ENCODE measurements at places on chromosomes 7 and 10.

GRCh38 chr10:104880624-104881398 lies 239.7 kb downstream of the SORCS3 start:
- DNase-seq: no peak

- no peak for DNase-seq
Measured at GRCh38 chr10:11473128-11473760, 138.2 kb downstream of the USP6NL start.

DNA sequence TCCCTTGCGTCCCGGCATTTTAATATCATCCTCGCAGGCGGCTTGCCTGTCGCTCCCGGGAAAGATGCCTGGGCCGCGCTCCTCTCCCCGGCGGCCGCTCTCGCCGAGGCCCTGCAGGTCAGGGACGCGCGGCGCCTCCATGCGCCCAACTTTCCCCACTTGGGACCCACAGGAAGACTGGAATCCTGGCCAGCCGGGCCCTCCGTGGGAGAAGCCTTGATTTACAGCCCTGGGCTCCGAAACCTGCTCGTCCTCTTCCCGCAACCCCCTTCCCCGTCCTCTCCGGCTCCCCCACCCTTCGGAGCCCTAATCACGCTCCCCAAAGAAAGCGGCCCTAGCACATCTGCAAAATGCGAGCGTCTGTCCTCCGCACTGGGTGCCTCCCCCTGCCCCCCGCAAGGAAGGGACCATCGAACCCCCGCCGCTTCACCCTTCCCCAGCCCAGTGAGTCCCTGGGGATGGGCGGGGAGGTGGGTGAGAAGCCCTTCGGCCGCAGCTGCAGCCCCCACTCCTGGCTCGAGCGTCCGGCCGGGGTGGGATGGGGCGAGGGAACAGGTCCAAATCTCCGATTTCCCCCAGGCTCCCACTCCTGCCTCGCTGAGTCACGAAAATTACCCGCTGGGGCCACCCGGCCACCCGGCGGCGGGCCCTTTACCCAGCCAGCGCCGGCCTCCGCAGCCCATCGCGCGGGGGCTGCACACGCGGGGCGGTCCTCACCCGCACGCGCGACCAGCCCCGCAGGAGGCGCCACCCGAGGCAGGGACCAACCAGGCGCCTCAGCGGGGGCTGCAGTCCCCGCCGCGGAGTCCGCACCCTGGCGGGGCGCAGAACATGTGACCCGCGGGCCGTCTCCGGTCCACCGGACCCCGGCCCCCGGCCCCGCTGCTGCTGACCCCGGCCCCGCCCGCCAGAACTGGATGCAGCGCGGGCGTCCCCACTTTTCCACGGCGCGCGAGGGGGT lies 695 bp downstream of the HSPA12A start:
- peak; percentile 49 for DNase-seq

- DNase-seq: no peak
Measured at GRCh38 chr10:129961157-129961701, 2.8 kb downstream of the EBF3 start.

DNA sequence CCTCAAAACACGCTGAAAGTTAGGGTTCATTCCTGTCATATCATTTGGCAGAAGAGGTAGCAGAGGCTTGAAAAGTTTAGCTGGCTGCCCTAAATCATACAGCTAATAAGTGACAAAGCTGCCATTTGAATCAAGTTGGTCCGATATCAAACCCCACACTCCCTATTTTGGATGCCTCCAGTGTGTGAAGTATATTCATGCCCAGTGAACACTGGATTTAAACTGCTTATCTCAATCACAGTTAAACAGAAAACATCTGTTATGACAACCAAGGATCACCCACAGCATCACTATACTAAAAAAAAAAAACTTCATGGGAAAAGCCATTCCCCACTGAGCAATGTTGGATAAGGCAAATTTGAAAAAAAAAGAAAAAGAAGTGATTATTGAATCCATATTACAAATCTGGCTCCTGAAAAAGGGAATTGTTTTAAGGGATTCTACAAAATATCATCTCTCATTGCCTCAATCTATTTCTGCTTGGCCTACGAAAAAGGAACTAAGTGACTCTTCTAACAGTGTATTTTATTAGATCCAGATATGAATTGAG lies 48.3 kb downstream of the ABCB1 start:
- DNase-seq: no peak

DNA sequence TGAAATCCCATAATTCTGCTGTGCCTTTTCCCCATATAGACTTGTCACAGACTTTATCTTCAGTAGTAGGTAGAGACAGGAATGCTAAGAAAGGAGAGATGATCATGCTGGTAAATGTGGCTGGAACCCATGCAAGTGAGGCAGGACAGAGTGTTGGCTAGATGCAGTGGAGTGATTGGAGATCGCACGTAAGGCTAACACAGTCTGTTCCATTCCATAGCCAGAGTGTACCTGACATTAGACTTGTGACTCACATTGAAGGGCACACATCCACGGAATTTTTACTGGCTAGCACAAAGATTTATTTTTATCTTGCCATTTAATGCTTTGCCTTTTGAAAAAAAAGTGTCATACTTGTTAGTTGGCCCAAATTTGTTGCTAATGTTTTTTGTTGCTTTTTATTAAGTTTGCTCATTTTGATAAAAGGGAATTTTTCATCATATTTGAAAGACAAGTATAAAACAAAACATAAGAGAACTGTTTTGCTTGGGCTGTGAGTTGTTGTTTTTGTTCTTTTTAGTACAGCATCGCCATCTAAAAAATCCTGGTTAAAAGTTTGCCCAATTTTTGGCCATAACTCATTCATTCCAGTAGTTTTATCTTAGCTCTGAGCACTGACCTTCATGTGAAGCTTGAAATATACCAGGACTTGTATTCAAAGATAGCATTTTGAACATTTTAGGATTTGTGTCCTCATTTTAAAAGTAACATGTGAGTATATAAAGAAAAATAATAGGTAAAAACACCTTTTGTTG lies 81.0 kb downstream of the CPED1 start:
- DNase-seq: no peak

- DNase-seq: peak; percentile 39
Measured at GRCh38 chr10:120011359-120012130, 119.0 kb downstream of the SEC23IP start.

DNA sequence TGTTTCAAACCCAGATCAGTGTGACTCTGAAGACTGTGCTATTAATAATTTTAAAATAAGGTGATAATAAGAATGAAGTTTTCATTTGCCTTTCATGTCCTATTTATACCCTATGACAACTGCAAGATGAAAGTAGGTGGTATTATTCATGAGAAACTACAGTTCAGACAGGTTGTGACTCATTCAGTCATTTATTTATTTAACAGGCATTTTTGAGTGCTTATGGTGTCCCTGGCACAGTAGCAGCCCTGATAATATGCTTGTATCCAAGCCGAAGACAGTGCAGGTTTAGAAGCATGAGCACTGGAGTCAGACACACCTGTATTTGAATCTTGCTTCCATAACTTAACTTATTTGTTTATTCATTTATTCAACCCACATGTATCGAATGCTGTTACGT lies 87.1 kb downstream of the FZD1 start:
- no peak for DNase-seq

DNA sequence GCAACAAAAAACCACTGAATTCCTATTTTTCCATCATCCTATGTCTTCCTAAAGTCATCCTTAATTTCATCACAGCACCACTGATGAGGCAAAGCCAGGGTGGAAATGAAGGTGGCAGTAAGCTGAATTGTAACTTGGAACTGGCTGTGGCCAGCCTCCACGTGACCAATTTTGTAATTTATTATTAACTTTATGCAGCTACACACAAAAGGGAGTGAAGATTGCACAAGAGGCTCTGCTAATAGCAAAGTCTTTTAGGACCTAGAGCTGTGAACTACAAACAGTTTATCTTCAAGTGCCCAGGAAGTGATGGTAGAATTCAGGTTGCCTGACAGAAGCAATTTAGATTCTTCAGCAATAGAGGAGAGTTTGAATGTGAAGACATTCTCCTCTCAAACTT lies 176.4 kb downstream of the CCDC71L start:
- no peak for DNase-seq

DNA sequence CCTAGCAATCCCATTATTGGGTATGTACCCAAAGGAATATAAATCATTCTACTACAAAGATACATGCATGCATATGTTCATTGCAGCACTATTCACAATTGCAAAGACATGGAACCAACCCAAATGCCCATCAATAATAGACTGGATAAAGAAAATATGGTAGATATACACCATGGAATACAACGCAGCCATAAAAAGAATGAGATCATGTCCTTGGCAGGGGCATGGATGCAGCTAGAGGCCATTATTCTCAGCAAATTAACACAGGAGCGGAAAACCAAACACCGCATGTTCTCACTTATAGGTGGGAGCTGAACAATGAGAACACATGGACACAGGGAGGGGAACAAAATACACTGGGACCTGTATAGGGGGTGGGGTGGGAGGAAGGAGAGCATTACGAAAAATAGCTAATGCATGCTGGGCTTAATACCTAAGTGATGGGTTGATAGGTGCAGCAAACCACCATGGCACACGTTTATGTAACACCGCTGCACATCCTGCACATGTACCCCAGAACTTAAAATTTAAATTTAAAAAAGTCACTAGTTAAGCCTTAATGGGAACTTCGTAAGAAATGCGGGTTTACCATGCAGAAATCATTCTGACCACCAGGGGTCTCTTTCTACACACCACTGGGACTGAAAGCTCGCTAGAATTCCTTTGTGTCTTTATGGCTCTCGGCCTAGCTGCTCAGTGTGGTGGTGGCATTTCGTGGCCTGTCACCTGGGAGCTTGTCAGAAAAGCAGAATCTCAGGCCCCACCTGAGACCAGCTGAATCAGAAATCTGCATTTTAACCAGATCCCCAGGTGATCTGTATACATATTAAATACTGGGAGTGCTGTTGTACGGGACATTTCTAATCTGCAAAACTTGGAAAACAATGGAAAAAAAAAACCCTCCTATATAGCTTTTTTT lies 9.5 kb downstream of the ANKRD1 start:
- DNase-seq: peak; percentile 59

GRCh38 chr7:94396596-94396995 lies 1.9 kb downstream of the COL1A2 start:
- no peak for DNase-seq

DNA sequence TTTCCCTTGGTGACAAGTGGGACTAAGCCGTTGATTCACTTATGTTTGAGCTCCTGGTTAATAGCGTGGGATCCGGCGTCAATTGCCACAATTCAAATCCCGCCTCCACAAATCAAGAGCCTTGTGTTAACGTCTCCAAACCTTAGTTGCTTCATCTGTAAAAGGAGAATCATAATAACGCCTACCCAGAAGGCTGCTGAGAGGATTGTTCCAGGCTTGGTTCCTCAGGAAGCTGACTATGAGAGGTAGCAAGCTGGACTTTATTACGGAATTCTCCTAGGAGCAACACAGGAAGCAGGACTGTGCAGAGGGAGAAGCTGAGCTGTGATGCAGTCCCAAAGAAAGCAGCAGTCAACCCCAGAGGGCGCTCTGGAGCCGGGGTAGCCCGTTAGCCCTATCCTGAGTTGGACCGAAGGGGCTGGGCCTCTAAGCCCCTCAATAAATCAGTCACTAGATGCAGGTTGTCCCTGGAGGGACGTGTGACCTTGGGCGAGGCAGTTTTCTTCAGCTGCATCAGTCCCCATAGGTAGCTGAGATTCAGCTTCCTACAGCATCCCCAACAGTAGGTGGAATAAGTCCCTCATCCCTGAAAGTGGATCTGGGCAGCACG lies 6.9 kb upstream of the BAG3 start:
- DNase-seq: peak; percentile 60

DNA sequence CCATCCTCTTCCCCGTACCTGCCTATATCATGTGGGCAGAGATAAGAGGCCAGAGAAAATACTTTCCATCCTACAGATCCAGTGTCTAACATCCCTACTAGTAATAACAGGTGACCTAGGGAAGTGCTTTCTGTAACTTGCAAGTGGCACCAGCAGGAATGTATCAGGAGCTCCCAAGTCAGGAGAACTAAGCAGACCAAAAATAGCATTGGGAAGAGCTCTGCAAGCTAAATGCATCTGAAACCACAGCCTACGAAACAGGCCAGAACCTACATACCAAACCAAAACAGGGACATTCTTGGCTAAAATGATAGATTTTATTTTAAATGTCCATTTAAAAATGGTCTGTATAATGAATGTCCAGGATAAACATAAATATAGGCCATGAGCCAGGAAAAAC lies 680.8 kb downstream of the PHTF2 start:
- DNase-seq: no peak

- DNase-seq: no peak
Measured at GRCh38 chr10:62916141-62916603, 100.0 kb upstream of the EGR2 start.

GRCh38 chr7:32330602-32331001 lies 159.6 kb downstream of the LSM5 start:
- no peak for DNase-seq

DNA sequence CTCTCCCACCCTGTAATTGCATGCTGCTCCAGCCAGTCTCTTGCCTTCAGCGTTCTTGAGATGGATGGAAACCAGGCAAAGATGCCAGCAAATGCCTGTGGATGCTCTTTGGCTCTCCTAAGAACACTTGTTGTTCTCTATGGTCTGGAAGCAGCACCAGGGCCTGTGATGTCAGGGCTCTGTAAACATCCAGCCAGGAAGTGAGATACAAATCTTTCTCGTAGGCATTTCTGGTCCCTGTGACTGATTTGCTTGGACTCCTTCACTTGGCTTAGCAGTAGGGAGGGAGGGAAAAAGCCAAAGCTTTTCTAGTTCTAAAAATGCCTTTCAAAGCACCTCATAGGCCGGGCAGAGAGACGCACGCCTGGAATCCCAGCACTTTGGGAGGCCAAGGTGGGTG lies 201.3 kb downstream of the REEP3 start:
- DNase-seq: no peak

DNA sequence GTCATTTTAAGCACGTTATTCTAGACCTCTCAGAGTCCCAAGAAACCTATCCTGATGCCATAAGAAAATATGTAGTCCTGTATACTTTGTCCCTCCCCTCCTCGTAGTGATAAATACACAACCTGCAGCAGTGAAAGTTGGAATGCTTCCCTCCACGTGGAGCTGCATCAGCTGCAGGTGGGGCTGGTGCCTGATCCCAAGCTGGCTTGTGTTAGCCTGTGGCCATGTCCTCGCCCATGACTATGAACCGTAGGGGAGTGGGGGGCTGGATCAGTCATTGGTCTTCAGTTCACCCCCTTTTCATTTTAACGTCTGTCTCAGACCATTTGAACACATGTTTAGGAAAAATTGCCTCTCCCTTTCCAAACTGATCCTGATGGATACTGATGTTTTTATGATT lies 171.4 kb upstream of the HABP2 start:
- no peak for DNase-seq

- no peak for DNase-seq
Measured at GRCh38 chr10:126087796-126088505, 191.6 kb downstream of the FANK1 start.

- DNase-seq: no peak
Measured at GRCh38 chr7:148909568-148909967, 25.5 kb upstream of the EZH2 start.

DNA sequence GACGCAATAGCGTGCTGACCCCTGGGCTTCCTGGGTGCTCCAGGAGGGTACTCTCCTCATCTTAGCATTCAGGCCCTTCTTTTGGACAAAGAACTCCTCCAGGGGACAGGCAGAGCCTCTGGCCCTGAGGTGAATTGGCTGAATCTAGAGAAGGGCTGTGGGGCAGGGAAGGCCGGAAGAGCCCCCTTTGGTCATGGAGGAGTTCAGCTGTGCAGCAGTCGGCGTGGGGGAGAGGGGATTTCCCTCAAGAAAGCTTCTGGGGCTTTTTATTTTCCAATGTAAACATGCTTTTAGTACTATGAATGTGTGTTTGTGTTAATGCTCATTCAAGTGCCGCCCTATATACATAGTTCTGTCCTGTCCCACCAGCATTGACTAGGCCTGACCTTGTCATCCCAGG lies 38.8 kb downstream of the FIGNL1 start:
- DNase-seq: no peak

GRCh38 chr7:26787701-26788100 lies 76.7 kb downstream of the SKAP2 start:
- no peak for DNase-seq

GRCh38 chr7:1188720-1189294 lies 28.8 kb upstream of the ZFAND2A start:
- no peak for DNase-seq

Measured in nephron progenitor cell (in vitro differentiated cells).